ENCODE measurements at places on chromosomes 6 and 20.

DNA sequence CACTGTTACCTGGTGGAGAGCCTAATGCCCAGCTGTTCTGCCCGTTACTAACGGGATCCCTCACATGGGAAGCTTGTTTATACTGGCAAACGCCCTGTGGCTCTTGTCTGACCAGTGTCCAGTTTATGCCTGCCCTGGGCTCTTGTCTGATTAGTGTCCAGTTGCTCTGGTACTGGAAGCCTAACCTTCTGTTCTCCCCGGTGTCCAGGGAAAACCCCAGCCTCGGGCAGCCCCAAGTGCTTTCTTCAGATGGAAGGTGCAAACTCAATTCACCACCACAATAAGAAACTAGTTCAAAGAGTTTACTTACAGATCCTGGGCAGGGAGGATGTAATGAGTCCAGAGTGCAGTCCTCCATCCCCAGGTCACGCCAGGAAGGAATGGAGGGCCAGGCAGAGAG, 148.4 kb downstream of the TBXT start:
- no peak for DNase-seq

DNA sequence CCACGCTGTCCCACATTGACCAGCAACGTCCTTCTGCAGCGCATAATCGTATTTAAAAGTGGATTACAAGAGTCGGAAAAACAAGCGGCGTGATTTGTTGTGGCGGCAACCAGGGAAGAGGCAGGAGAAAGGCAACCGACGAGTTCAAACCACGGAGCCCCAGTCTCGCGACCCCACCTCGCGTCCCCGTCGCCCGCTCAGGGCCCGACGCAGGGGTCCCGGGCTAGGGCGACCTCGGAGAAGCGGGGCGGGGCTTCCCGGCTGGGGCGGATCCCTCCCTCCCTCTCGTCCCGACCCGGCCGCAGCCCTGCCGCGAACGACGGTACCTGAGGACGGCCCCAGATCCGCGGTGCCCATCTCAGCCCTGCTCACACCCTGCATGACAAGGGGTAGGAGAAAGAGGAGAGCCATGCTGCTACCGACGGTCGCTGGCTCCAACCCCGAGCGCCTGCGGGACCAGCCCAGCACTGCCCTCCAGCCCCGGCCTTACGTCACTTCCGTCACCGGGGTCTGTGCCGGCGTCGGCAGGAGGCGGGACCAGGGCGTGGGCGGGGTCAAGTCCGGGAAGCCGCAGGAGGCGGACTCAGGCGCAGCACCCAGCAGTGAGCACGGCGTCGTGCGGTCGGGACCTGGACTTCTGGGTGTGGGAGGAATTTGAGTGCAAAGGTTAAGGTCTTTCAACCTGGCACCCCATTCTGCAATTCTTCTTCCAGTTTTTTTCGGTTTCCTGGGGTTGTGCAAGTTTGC, at the start of gene IFNGR1:
TSS of gene IFNGR1 (minus strand) at position 469 of the 747 bp plus-strand sequence. CDS start at position 411, 58 bp downstream.
- DNase-seq = peak; percentile 95

DNA sequence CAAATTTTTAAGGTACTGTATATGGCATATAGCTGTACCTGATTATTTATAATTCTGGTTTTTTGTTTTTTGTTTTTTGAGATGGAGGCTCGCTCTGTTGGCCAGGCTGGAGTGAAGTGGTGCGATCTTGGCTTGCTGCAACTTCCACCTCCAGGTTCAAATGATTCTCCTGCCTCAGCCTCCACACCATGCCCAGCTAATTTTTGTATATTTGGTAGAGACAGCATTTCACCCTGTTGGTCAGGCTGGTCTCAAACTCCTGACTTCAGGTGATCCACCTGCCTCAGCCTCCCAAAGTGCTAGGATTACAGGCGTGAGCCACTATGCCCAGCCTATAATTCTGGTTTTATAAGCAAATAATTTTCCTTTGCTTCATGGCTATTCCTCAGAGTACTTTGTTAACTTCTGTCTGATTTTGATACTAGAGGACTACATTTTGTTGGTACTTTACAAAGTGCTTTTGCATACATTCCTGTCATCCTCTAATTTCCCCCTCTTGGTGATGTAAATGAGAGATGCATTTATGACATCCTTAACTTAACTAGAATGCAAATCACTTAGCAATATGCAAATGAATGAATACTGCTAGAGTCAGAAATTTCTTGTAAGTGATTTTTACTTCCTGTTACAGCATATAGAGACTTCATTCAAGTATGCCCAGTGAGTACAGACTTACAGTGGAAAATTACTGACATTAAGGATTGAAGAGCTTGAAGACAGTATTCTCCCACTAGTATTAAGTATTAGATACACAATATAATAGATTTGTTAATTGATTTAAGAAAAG, 35.7 kb upstream of the ARID1B start:
- DNase-seq = no peak

- DNase-seq = no peak
Measured at GRCh38 chr6:45923831-45924391, 91.7 kb downstream of the CLIC5 start.

- peak; percentile 75 for DNase-seq
Measured at GRCh38 chr6:139323511-139324300, 31.9 kb upstream of the TXLNB start.
